Stimulated activated CD4-positive, alpha-beta T cell treated with anti-CD3 and anti-CD28 coated beads, Interleukin-4, amount 100 ng/mL, for 1 hour (primary cell): ENCODE measurements at places on chromosomes 4 and X.

- no peak for DNase-seq
Observed at GRCh38 chr4:99612281-99612680, 37.7 kb downstream of the MTTP start.

- no peak for DNase-seq
Observed at GRCh38 chrX:31547416-31547815, 475.6 kb upstream of the FTHL17 start.

GRCh38 chrX:22135171-22135711 lies 103.1 kb downstream of the PHEX start:
- no peak for DNase-seq

DNA sequence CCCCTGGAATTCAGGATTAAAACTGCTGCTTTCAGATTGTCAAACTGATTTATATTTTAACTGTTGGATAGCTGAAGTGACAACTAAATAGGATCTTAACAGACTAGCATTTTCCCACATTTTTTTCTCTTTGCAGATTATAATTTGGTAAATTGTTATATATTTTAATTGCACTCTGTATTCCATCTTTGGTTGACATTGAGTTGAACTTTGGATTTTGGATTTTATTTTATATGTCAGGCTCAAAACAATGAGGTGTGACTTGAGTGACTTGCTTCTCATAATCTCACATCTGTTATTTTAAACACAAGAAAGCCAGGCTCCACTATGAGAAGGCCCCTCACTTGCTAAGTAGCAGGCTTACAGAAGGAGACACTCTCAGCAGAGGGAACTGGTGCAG lies 38.1 kb downstream of the NAA11 start:
- no peak for DNase-seq

DNA sequence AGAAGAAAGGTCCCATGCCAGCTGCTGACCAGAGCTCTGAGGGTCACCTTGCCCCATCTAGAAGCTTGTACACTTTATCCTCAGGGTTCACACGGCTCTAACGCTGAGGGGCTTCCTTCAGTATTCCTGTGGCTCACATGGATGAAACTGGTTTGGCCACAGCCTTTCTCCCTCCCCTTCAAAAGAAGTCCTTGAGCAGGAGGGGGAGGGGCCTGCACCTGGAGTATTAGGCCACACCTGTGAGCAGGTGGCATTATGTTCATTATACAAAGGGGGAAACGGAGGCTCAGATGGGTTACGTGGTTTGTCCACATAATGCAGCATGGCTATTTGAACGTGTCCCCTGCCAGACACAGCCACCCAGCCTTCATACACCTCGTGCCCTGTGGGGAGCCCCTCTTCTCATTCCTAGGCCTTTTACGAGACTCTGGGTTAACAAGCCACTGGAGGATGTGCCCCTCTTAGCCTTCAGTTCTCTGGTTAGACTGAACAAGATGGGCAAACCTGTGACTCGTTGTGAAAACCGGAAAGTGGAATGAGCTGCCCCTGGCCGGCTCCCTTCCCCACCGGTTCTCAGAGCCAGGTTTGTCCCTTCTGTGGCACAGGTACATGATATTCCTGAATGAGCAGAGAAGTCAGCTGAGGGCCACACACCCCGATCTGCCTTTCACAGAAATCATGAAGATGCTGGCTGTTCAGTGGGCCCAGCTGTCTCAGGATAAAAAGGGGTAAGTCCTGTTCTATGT lies 27.2 kb upstream of the JAKMIP1 start:
- DNase-seq: no peak

DNA sequence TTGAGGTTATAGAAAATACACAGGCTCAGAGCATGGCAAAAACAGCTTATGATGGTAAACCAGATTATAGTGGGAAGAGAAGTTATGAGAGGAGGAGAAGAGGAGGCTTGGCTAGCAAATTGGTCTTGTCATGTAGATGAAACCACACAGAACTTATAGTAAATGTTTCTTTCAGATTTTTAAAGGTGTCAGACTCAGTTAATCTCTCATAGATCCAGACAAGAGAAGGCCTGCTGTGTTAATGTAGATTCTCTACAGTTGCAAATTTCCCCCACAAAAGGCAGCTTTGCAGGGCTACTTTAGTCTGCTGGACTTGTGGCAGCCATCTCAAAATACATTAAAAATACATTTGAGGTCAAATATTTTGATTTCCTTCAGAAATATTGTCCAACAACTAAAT lies 1731.7 kb downstream of the ARAP2 start:
- no peak for DNase-seq

GRCh38 chr4:3739577-3739976 lies 26.6 kb upstream of the ADRA2C start:
- no peak for DNase-seq

DNA sequence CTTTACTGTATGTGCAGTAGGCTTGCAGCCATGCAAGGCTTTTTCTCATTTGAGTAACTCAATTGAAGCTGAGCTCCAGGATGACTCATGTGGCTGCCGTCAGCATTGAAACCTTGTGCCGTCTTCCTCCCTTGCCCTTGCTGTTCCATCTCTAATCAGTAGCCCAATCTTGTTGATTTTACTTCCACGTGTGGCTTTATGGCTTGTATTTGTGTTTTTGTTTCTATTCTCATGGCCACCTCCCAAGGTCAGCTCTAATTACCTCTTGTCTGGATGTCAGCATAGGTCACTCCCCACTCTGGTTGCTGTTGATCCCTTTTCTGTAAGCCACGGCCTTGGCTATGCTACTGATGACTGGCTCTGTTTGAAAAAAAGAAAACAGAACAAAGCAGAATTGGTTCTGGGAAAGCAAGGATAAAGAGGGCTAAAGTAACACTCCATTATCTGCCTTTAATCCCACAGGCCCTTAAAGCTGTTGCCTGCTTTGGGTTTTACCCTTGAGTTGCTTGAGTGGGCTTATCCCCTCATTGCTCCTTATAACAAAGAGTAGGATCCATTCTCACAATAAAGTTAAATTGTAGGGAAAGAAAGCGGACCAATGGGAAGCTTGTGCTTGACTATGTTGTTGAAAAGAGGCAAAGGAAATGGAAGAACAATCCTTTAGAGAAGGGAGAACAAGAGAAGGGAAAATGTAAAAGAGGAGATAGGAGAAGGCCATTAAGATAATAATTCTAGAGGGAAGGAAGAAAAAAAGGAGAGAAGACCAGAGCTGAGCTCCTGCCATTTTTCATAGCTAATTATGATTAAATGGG lies 173.9 kb upstream of the PGRMC2 start:
- DNase-seq: no peak

- no peak for DNase-seq
Observed at GRCh38 chr4:171308661-171309060, 504.5 kb upstream of the GALNTL6 start.

DNA sequence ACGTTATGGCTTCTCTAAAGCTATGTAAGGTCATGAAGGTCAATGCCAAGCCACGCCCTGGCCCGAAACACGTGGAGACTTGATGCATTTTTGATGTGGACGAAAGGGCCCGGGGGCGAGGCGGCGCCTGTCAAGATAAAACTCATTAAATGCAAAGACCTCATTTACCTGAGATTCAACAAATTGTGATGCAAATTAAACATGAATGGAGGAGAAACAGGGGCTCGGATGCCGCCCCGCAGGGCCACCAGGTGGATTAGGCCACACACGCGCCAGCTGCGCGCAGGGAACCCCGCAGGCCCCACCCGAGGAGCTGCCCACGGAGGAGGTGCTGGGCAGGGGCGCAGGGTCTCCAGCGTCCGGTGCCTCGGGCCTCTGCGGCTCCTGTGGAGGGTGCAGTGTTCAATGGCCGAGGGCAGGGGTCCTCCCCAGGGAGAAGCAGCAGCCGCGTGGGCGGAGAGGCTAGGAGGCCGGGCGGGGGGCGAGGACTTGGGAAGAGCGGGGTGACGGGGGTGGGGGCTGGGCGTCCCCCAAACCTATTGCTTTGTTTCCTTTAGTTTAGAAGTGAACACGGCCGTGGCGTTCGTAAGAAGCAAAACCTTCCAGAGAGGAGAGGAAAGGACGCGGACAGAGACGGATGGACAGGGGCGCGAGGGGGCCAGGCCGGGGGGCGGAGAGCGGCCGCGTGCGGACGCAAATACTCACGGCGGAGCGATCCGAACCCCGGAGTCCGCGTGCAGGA lies 40.4 kb downstream of the CPLX1 start:
- no peak for DNase-seq

DNA sequence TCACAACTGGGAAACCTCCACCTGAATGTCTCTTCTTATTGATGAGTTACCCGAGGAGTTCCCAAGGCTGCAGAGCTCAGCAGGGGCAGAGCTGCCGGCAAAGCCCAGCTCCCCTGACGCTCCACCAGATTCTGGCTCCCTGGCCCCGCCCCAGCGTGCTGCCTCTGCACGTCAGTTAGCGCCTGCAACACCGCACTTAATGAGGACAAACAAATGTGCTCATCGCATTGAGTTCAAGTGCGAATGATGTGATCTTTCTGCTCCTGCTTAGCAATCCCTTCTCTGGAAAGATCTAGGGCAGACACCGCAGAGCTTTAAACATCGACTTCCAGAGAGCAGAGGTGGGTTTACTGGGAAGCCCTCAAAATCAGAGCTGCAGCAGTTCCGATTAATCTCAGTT lies 55.5 kb upstream of the FBXW7 start:
- DNase-seq: peak; percentile 29

- no peak for DNase-seq
Observed at GRCh38 chr4:153075836-153076518, 128.3 kb upstream of the TRIM2 start.

DNA sequence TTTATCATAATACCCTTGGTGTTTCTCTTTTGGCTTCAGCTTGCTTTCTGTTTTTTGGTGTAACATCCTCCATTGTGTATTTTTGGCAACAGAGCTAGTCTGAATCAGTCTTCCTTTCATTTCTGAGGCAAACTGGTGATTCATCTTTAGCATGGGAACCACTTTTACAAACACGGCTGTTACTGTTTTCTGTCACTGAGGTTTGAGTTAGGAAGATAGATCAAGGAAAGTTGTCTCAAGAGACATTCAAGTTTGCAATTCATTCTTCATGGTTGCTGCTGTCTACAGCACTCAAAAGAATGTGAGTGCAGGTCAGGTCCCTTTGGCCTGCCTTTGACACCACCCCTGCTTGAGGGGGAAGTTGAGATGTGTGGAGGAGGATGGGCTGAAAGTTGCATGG lies 36.3 kb downstream of the IL21 start:
- no peak for DNase-seq

DNA sequence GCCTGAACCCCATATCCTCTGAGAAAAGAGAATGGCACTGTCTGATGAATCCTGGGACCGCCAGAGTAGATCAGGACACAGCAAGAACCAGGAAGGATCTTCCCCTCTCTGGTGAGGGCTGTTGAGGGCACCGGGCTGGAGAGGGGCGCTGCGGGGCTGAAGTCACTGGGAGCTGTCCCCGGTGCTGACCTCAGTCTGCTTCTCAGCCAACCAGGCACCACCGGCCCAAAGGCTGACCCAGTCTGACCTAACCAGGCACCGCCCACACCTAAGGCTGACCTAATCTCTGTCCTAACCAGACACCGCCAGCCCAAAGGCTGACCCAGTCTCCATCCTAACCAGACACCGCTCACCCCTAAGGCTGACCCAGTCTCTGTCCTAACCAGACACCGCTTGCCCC lies 82.8 kb downstream of the CPZ start:
- no peak for DNase-seq

DNA sequence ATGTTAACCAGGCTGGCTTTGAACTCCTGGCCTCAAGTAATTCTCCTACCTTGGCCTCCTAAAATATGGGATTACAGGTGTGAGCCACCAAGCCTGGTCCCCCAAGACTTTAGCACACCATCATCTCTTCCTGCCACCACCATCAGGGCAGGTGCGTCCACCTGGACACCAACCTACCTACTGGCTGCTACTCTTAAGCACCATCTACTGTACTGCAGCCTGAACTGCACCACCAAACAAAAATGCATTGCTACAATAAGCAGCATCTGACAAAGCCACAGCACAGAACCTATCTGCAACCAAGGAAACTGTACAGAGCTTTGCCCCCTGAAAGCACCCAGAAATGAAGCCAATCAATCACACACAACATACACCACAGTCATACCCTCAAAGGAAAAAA lies 139.7 kb downstream of the EFHC2 start:
- no peak for DNase-seq

GRCh38 chr4:109191216-109191615 lies 111.2 kb downstream of the COL25A1 start:
- no peak for DNase-seq
